ENCODE measurements at places on chromosomes 7 and 10.

DNA sequence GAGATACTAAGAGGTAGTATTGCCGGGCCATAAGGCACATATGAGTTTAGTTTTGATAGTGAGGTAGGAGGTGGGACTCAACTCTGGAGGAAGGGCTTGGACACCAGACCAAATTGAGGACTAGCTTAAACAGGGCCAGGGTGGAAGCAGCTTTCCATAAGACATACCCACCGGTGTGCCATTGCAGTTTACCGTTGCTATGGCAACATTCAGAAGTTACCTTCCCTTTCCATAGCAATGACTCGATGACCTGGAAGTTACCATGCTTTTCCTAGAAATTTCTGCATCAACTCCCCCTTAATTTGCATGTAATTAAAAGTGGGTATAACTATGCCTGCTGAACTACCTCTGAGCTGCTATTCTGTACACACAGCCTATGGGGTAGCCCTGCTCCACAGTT is 10.9 kb upstream of the SNX10 start:
- DNase-seq = no peak

- DNase-seq = no peak
Observed at GRCh38 chr10:33147013-33147310, 187.5 kb downstream of the NRP1 start.

DNA sequence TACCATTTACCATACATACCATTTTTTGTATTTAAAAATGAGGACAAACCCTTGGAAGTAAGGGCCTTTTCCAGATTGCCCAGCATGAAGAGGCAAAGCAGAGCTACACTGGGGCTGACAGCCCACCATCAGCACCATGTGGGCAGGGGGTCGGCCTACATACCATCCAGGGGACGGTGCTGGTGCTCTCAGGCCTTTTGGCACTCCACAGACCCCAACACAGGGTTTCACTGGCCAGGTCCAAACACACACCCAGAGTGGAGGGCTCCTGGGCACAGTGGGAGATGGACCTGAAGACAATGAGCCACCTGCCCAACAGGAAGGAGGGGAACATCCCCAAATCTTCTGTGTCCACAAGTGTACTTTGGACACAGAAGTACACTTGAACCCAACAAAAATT is 69.2 kb upstream of the CAMK2B start:
- DNase-seq = no peak

GRCh38 chr7:42572056-42572455 is 335.0 kb upstream of the GLI3 start:
- no peak for DNase-seq

DNA sequence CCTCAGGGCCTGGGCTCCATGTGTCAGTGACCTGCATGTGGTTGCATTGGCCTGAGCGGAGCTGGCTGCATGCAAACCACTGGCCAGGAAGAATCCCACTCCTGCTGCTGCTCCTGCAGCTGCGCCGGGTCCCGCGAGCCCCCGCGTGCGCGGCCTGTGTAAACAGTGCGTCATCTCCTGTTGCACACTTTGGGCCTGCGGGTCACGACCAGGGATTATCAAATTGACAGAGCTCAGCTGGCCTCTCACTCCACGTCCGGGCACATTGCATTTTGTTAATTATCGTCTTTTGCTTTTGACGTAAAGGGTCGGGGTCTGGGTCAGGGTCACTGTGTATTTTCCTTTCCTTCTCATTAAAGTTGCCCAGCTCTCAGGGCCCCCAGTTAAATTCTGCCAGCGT is 132.6 kb downstream of the RGS10 start:
- no peak for DNase-seq

DNA sequence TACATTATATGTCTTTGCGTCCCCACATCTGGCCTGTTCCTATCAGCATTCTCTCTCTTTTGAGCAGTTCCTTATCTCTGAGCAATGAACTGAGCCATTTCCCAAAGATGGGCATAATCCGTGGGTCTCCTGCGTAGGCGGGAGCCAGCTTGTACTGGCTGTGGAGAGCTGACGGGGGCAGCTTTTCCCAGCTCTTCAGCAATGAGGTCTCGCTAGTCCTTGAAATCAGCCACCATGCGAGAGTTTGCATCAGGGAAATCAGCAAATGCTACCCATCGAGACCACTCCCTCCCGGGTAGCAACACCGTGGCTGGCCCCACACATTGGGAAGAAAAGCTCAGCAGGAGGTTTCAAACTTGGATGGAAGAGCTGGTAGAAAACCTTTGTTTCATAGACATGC is 51.9 kb upstream of the FAM180A start:
- peak; percentile 68 for DNase-seq
